ENCODE measurements at places on chromosomes 7 and 10. TPM values are rescaled to one million over a fixed set of nuclear protein-coding genes. Genes with fewer than 3 reads are reported as not detected.

Gene TEX36
- not detected for total RNA-seq

Gene TAF6
- 27.1 TPM for total RNA-seq

- DNase-seq: no peak
Measured at GRCh38 chr7:2476298-2476697, at the start of gene GRIFIN. GRIFIN (minus strand) TSS chr7:2476398; CDS start chr7:2476383, 15 bp downstream.

Gene ZNF736
- 9.3 TPM for total RNA-seq

DNA sequence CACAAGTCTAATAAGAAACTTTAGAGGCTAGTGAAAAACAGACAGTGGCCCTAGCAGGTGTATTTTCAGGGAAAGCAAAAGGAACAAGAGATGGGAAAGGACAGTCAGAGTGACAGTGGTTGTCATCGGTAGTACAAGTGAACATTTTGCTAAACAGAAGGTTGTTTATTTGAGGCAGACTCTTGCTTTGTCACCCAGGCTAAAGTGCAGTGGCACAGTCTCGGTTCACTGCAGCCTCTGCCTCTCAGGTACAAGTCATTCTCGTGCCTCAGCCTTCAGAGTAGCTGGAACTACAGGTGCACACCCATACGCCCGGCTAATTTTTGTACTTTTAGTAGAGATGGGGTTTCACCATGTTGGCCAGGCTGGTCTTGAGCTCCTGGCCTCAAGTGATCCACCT lies 195.8 kb downstream of the RELN start:
- DNase-seq: no peak

Data from stomach (tissue), 19 donors.